ENCODE measurements at places on chromosomes 5 and 9.
A peak's percentile ranks its signal among the peaks of the same experiment; 100 is the strongest.

DNA sequence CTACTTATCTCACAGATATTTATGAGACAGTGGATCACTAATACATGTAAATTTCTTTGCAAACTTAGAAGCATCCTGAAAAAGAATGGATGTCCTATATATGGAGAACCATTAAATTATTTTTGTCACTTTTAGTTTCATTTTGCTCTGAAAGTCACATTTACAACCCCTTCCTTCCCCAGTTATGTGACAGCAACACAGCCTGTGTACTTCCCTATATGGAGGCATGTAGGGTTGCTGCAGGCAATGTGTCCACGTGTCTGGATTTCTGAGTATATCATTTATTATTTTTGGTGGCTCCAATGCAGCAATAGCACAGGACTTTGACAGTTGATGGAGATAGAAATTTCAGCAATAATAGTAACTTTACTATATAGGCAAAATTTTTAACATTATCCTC lies 156.4 kb downstream of the ST8SIA4 start:
- DNase-seq, result peak; percentile 14

GRCh38 chr5:77991084-77991483 lies 214.9 kb upstream of the TBCA start:
- no peak for DNase-seq

- DNase-seq, result no peak
Measured at GRCh38 chr9:126443144-126443543, 116.5 kb downstream of the MVB12B start.

DNA sequence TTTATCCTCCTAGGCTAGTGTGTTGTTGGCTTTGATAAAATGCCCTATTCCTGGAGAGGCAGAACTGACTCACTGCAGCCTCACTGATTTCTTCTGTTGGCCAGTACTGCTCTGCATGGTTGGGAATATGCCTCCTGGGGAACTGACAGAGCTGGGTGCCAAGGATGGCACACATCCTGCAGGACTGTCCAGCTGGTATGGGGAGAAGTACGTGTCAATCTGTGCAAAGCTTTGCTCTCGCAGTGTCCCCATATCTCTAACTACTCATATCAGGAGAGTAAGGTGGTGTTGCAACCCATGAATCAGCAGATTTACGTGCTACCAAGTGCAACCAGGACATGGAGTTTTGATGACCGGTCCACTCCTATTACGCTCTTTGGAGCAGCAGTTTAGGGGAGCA lies 74.7 kb downstream of the TEK start:
- DNase-seq, result no peak

DNA sequence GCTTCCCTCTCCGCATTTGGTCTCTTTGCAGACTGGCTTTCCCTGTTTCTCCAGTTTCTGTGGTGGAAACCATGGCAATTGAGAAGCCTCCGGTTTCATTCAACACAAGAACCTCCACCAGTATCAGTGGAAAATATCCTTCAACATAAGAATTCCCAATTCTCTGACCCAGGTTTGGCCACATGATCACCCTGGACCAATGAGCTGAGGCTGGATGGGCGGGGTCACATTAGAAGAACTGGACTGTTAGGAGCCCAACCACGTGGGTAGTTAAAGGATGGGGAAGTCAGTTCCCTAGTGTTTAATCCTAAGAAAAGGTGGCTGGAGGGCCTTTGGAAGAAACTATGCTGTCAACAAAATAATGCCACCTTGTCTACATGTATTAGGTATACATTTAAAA lies 336.3 kb downstream of the DMRT2 start:
- DNase-seq, result no peak

GRCh38 chr5:175357995-175358394 lies 86.0 kb downstream of the DRD1 start:
- no peak for DNase-seq

GRCh38 chr5:68968429-68968828 lies 125.4 kb upstream of the SLC30A5 start:
- DNase-seq, result no peak

GRCh38 chr5:103561685-103562452 lies 720 bp downstream of the NUDT12 start:
- no peak for DNase-seq

DNA sequence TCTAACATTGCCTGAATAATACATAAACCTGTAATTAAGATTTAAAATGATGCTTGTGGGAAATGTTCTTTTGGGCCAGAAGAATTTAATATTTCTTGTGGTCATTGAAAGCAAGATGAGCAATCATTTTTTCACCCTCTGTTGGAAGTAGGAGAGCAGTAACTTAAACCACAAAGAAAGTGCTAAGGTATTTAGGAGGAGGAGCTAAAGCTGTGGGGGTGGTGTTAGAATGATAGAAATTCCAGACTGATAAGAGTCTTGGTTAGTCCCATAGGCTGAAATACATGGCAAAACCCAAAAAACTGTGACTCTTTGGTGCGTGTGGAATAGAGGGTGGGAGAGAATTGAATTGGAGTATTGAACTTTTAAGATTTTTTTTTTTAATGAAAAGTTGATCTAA lies 247.0 kb downstream of the YTHDC2 start:
- no peak for DNase-seq

DNA sequence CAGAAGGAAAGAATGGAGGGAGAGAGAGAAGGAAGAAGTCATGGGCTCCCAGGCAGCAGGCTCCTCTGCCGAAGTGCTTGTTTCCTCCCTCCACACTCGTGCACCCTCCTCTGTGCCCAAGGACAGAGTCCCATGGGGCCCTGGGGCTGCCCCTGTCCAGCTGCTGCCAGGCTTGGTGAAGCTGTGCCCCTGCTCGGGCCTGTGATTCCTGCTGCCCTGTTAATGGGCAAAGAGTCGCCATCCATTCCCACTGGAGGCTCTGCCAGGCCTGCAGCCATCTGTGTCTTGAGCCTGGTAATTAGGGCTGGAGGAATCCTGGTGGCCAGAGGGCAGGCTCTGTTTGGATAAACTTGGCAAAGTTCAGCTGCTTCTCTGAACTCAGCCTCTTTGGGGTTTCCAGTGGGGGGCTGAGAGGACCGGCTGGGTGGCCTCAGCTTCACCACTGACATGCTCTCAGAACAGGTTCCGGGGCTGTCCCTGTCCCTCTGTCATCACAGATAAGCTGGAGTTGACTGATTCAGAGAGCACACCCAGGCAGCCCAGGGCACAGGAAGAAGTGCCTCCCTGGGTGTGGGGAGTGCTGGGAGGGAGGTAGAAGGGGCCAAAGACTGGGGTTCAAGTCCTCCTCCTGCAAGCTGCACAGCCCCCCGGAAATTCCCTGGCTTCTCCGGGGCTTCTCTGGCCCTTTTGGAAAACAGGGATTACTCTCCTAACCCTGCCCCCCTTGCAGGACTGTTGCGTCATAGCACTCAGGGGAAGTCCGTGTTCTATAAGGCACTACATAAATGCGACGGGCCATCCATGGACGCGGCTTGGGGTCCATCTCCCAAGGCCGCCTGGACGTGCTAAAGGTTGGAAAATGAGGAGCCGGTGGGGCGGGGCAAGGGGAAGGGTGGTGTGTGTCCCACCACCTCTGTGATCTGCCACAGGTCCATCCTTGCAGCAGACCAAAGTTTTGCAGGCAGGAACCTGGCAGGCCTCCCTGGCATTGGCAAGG lies 154.8 kb downstream of the PAX5 start:
- no peak for DNase-seq

GRCh38 chr9:124272118-124272517 lies 14.4 kb downstream of the NEK6 start:
- DNase-seq, result no peak

DNA sequence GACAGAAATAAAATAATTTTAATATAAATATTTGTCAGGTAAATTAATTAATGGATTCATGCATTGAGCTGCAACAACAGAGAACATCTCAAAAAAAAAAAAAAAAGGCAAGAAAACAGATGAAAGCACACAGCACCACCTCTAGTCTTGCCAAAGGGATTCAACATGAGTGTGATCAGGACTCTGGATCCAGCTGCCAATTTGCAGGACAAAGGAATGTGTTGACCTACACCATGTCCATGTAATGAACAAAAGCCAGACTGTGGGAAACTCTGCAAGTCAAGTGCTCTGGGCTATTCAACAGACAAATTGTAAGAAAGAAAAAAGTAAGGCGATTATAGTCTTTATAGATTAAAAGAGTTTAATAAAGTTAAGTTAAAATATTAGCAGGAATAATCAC lies 769.3 kb downstream of the TLR4 start:
- DNase-seq, result no peak

DNA sequence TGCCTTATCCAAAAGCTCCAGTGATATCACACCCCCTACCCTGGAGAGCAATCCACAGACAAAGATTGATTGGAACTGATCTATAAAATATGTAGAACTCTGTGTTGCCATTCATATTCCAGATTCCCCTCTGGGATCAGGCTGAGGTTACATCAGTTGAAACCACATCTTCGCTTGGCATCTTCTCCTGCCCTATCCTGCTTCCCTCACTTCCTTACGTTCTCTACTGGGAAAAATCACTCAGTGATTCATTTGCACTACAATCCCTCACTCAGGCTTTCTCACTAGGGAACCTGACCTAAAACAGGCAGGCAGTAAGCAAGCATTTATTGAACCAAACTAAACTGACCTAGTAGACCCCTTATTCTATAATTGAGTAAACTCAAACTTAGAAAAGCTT lies 111.7 kb downstream of the ESM1 start:
- DNase-seq, result no peak

DNA sequence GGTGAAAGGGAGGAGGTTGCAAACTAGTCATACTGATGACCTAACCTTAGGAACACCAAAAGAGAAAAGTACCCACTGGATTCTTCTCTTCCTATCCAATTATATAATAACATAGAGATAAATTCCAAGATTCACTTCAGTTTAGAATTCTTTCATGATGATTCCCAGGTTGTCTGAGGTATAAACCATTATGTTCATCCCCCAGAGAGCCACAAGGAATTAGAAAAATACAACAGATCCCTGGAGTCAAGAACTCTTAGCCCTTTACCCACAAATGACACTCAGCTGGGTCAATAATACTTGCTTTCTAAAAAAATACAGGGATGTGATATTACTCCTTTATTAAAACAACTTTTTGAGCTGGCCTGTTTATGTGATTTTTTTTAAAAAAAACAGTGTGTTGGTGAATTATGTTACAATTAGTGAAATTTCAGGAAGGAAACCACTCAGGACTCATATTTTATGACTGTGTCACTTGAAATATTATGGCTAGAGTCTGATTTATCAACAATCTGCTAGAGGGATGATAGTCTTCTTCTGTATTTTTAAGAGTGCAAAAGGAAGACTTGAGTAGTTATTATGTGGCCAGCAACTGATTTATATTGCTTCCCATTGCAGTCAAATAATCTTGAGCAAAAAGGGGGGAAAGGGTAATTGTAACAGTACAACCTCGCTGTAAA lies 338.2 kb downstream of the NFIB start:
- no peak for DNase-seq

- no peak for DNase-seq
Measured at GRCh38 chr9:6788162-6789016, 30.6 kb downstream of the KDM4C start.

GRCh38 chr9:105338308-105338707 lies 93.9 kb downstream of the SLC44A1 start:
- no peak for DNase-seq

- DNase-seq, result no peak
Measured at GRCh38 chr5:143436871-143437270, 33.4 kb upstream of the NR3C1 start.

GRCh38 chr9:124346347-124347163 lies 68.7 kb downstream of the PSMB7 start:
- DNase-seq, result no peak

GRCh38 chr5:137071526-137071925 lies 427.6 kb downstream of the SPOCK1 start:
- no peak for DNase-seq

DNA sequence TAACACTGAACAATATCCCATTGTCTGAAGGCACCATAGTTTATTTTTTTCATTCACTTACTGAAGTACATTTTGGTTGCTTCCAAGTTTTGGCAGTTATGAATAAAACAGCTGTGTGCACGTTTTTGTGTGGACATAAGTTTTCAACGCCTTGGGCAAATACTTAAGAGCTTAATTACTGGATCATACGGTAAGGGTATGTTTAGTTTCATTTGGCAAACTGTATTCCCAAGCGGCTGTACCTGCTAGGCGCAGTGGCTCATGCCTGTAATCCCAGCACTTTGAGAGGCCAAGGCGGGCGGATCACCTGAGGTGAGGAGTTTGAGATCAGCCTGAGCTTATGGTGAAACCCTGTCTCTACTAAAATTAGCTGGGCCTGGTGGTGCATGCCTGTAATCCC lies 63.7 kb upstream of the FAM120A start:
- DNase-seq, result no peak

DNA sequence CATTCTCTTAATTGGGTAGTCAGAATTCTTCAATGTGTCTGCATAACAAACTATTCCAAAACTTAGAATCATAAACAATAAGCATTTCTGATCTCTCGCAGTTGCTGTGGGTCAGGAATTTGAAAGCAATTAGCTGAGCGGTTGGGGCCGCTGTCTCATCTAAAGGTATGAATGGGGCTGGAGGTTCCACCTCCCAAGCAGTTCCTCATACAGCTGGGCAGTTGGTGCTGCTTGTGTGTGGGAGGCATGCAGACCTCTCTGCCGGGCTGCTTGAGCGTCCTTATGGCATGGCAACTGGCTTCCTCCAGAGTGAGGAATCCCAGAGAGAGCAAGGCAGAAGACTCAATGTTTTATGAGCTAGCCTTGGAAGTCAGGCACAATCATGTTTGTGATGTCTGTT lies 30.2 kb upstream of the SEMA4D start:
- DNase-seq, result no peak

DNA sequence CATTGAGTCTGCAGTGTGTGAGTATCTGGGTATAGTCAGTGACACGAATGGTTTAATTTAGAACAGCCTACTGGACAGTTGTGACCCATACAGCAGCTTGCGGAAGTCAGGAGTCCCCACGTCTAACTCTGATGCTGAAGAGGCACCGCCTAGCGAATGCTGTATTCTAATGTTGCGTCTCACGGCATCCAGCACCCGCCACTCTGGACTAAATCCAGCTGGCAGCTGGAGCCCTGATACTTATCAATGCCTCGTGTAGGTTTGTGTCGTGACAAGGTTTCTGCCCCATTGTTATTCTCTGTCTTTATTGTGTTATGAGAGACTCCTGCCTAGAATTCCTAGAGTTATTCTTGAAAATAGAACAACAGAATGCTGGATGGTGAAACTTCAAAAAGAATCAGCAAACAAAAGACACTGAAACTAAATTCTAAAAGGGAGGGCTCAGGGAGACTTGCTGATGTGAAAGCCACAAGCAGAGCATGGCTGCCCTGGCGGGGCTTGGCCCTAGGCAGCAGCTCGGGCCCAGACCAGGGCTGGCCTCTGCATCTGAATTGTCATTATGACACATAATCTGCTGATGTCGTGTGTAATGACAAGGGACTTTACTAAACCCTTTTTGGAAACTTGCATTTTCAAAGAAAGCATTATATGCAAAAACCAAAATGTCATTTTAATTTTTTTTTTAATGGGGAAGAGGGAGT lies 123.5 kb upstream of the ICE1 start:
- no peak for DNase-seq

GRCh38 chr9:69377981-69378380 lies 53.0 kb downstream of the ENTREP1 start:
- DNase-seq, result no peak
